NCI-H748 treated with DMSO at 0.1 percent for 48 hours (cell line): ENCODE measurements at places on chromosomes 5 and 9.

DNA sequence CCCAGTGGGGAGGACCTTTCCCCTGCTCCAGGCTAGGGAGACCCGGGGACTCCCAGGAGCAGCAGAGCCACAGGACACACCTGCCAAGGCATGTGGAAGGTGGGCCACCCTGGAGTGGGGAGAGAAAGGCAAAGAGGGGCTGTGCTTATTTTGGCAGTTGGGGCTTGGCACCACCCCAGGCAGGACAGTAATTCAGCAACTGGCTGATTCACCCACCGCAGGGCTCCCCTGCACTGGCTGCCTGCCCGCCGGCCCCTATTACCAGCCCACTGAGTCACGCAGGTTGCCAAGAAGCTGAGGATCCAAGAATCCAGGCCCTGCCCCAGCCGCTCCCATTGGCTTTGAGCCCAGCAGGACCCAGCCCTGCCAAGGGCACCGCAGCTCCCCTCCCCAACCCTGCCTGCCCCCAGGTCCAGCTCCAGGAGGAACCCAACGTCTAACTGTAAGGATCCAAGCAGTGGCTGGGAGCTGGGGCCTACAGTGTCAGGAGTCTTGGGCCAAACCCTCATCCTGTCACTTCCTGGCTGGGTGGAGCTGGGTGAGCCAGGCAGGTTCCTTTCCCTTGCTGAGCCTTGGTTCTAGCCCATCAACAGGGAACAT is 14.2 kb upstream of the RALGDS start:
- no peak for DNase-seq

DNA sequence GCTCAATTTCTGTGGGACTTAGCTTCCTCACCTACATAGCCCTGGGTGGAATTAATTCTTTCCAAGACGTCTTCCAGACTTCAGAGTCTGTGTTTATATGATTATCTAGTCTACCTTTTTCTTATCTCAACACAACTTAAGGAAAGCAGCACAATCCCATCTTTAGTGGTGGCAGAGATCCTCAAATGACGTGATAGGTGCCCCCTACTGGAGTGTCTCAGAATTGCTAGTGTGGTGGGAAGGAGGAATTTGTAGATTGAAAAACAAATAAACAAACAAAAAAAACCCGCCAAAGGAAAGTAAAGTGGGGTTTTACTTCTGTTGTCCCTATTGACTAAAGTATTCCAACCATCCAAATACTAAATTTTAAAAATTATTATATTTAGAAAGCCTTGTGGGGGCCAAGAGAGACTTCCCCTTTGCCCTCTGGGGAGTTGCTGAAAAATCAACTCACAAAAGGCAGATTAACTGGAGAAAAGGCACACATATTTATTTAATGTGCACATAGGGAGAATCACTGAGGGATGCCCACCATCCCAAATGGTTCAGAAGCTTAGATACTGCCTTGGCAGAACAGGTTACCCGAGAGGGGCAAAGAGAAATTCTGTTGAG is 283.3 kb downstream of the TMEM167A start:
- DNase-seq: no peak

DNA sequence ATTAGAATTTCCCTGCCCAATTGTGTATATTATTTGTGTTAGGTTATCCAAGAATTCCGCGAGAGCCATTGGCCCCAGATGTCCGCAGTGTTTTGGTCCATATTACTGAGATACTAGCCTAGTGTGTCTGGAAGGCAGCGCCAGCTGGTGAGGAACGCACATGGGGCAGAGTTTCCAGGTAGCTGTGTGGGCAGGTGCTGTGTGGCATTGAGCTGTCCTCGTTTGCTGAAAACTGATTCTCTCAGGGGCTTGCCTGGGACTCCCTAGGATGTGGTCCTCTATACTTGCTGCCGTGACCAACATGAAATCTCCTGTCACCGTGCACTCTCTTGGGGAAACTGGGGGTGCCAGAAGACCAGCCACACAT is 288.7 kb downstream of the FANCC start:
- no peak for DNase-seq

- no peak for DNase-seq
Observed at GRCh38 chr9:133783331-133783731, 45.2 kb upstream of the SARDH start.

- DNase-seq: peak; percentile 51
Observed at GRCh38 chr9:4555236-4555635, 65.0 kb downstream of the SLC1A1 start.

- no peak for DNase-seq
Observed at GRCh38 chr9:110241858-110242321, 14.4 kb downstream of the TXN start.

DNA sequence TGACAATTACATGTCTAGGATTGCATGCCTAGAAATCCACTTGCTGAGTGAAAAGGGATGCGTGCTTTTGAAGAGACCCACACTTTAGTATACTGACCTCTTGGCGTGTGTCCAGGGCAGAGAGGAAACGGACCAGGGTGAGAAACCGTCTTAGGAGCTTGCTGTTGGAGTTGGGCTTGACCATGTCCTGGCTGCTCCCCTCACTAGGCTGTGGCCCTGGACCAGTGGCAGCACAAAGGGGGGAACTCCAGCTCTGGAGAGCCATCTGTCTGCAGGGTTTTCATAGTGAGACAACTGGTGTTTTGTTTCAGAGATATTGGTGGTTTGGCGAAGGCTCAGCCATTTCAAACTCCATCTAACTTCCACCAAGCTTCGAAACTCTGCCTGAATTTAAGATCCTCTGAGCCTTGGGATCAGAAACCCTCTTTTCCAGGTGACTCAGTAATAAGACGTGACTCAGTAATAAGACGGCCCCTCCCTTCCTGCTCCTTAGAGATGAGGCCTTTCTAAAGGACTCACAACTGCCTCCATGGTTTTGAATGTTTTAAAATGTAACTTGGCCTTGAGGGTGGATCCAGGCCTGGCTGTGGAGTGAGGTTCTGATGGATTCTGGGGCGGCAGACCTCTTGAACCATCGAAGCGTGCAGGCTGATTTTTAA is 165.8 kb downstream of the MELK start:
- no peak for DNase-seq
